ENCODE measurements at places on chromosomes 4 and X.

DNA sequence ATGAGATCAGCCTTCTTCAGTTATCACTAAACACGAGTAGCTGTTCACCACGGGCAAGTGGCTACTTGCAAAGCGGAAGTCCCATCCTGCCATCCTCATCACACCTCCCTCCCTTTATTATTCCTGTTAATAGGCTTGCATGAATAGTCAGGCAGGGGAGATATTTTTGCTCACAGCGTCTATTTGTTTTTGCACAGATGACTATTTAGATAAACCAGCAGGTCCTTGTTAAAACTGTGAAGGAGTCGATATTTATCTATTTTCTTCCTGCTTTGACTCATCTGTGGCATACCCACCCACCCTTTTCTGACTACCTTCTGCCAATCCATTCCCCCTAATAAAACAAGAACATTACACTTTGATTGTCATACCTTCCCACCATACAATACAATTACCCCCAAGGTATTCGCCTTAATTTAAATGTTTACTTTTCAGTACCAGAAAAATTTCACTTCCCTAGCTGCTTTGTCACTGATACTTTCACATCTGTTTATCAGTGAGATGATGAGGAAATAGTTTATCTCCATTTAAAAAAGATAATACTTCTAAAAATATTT, 96.6 kb upstream of the BANK1 start:
- no peak for DNase-seq

GRCh38 chr4:138678985-138679746, 336.4 kb upstream of the NOCT start:
- DNase-seq = no peak

- no peak for DNase-seq
These were observed 14.7 kb downstream of the PDGFC start for GRCh38 chr4:156956826-156957368.

GRCh38 chr4:144223149-144223548, 82.6 kb upstream of the GYPA start:
- no peak for DNase-seq

- DNase-seq = no peak
These were observed 58.1 kb upstream of the STARD8 start for GRCh38 chrX:68589372-68589753.

GRCh38 chr4:36241771-36242170, 2.5 kb downstream of the ARAP2 start:
- DNase-seq = no peak

GRCh38 chrX:136761421-136761820, 19.3 kb downstream of the ARHGEF6 start:
- no peak for DNase-seq

GRCh38 chr4:1610791-1611500, 73.2 kb downstream of the FAM53A start:
- DNase-seq = no peak

GRCh38 chr4:128570387-128570975, 239.0 kb upstream of the JADE1 start:
- no peak for DNase-seq

DNA sequence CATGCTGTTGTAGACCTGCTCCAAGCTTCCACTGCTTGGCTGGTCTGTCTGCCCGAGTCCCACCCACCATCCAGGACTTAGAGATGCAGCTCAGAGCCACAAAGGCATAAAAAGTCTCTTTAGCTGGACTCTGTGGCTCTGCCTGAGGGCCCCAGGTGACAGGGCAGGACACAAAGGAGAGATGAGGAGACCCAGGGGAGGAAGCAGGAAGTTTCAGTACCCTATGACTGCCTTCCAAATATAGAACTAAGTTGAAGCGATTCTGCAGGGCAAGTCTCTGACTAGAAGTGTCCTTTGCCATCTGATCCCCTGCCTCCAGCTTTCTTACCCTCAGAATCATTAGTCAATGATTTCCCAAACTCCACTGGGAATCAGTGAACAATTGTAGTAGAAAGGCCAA, 11.2 kb upstream of the CXCR3 start:
- no peak for DNase-seq

DNA sequence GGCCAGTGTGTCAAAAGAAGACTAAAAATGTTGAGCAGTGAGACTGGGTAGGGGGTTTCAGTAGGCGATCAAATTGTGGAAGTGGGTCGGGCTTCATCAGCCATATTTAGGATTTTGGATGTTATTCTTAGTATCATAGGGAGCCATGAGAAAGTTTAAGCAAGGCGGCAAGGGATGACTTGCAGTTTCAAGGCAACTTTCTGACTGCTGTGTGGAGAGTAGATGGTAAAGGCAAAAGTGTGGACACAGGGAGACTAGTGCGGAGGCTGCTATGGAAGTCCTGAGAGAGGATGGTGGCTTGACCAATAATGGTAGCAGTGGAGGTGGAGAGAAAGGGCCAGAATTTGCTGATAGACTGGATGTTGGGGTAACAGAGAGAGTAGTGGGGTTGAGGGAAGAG, 15.4 kb downstream of the GK start:
- no peak for DNase-seq

DNA sequence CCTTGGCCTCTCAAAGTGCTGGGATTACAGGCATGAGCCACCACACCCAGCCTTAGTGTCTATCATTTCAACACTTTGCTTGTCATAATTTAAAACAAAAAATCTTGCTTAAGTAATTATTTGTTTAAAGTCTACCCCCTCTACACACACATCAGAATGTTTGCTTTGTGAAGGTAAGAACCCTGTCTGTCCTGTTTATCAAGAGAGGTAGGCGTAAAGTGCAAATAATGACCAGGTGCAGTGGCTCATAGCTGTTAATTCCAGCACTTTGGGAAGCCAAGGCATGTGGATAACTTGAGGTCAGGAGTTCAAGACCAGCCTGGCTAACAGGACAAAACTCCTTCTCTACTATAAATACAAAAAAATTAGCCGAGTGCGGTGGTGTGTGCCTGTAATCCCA, 326.7 kb upstream of the CLNK start:
- no peak for DNase-seq

DNA sequence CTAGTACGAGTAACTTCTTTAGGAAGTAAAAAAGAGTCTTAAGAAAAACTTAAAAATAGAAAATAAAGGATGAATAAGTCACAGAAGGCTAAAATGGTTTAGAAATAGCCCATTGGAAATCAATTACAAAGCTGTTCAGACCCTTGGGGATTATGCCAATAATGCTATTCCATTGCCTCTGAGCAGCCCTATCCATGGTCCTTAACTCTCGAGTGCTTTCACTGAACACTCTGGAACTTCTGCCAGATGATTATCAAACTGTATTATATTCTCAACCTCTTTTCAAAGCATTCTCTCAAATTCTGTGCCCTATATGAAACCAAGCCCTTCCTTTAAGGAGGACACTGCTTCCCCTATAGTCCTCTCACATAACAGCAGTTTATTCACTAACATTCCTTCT, 17.0 kb downstream of the SLC9B1 start:
- no peak for DNase-seq

GRCh38 chrX:102338162-102338561, 91.2 kb downstream of the NXF2 start:
- DNase-seq = no peak

DNA sequence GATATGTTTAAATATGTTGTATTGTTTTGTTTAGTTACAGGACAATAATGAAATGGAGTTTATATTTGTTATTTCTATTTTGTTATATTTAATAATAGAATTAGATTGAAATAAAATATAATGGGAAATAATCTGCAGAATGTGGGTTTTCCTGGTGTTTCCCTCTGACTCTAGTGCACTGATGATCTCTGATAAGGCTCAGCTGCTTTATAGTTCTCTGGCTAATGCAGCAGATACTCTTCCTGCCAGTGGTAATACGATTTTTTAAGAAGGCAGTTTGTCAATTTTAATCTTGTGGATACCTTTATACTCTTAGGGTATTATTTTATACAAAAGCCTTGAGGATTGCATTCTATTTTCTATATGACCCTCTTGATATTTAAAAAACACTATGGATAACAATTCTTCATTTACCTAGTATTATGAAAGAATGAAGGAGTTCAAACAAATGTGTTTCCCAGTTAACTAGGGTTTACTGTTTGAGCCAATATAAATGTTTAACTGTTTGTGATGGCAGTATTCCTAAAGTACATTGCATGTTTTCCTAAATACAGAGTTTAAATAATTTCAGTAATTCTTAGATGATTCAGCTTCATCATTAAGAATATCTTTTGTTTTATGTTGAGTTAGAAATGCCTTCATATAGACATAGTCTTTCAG, 26.9 kb downstream of the NUDT6 start:
- no peak for DNase-seq

GRCh38 chr4:152512483-152512882, 23.4 kb downstream of the FBXW7 start:
- DNase-seq = no peak

- DNase-seq = no peak
These were observed 2.0 kb upstream of the NKX3-2 start for GRCh38 chr4:13546142-13546940.

DNA sequence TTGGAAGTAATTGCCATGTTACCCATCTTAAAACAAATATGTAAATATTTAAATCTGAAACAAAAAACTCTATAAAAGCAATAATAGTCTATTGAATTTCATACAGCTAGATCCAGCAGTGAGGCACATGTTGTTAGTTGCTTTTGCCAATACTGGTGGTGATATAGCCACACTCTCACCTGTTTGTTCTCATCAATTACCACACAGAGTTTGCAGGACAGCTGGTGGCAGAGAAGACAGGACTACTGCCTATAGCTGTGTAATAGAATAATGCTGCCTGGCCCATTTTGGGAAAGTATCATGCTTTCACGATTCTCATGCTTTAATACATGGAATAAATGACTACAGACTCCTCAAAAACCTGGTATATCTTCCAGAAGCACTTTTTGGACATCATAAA, 3.7 kb upstream of the PRR32 start:
- no peak for DNase-seq
